ENCODE measurements at places on chromosomes 2 and 18. TPM values are rescaled to one million over a fixed set of nuclear protein-coding genes. Genes with fewer than 3 reads are reported as not detected.

Gene DUSP2
- total RNA-seq = 5.7 TPM

Gene IL36G
- total RNA-seq = 0.54 TPM

Gene TRIM43
- 0.19 TPM for total RNA-seq

Gene DSG1
- 0.44 TPM for total RNA-seq

Gene HOXD12
- 0.33 TPM for total RNA-seq

Gene CEP68
- 16.2 TPM for total RNA-seq

Gene IL1A
- total RNA-seq = not detected

Gene AGPS
- 40.4 TPM for total RNA-seq

Gene PID1
- 0.28 TPM for total RNA-seq

Gene XDH
- total RNA-seq = 0.36 TPM

Gene FAP
- 1.6 TPM for total RNA-seq

Gene APCDD1
- total RNA-seq = 40.9 TPM

Gene CRYGD
- total RNA-seq = not detected

Gene TMEM198
- 18.3 TPM for total RNA-seq

Gene OSR1
- 11.5 TPM for total RNA-seq

Gene LYG2
- total RNA-seq = not detected

Gene NUP35
- 21.2 TPM for total RNA-seq
